ENCODE measurements at places on chromosomes 3 and 15. TPM values are rescaled to one million over a fixed set of nuclear protein-coding genes. Genes with fewer than 3 reads are reported as not detected.

Gene PPARG
- 0.95 TPM for total RNA-seq

Gene GCHFR
- 29.1 TPM for total RNA-seq

Gene TRIM42
- total RNA-seq = not detected

Gene CHRFAM7A
- total RNA-seq = not detected

Gene LMLN
- total RNA-seq = 2.5 TPM

Gene CCDC13
- total RNA-seq = 0.54 TPM

Gene TIGIT
- total RNA-seq = 3.6 TPM

Gene STAB1
- 0.12 TPM for total RNA-seq

Gene RLBP1
- total RNA-seq = not detected

Gene CORO2B
- total RNA-seq = not detected

Gene GATA2
- total RNA-seq = 0.32 TPM

Gene RBMS3
- 4.2 TPM for total RNA-seq

Gene FEZF2
- total RNA-seq = not detected

Gene HTR3E
- not detected for total RNA-seq

Gene GP5
- 1.9 TPM for total RNA-seq

Gene SLC30A4
- 3.7 TPM for total RNA-seq

Gene GOLGA6A
- not detected for total RNA-seq

Gene ASB14
- not detected for total RNA-seq

Gene IL5RA
- not detected for total RNA-seq

Gene GOLGA8M
- total RNA-seq = 3.8 TPM

Gene WDR49
- not detected for total RNA-seq
